ENCODE measurements at places on chromosomes 2 and 18. TPM values are rescaled to one million over a fixed set of nuclear protein-coding genes. Genes with fewer than 3 reads are reported as not detected.

Gene CCDC138
- 8.9 TPM for total RNA-seq

Gene IFT172
- 40.4 TPM for total RNA-seq

Gene SCYGR4
- total RNA-seq = not detected

Gene SPAST
- 19.2 TPM for total RNA-seq

Gene DCAF17
- total RNA-seq = 31.0 TPM

Gene GMCL1
- total RNA-seq = 18.5 TPM

Gene RBMS1
- total RNA-seq = 137 TPM

Measured in ureter (tissue), 1 donor.